Glutamatergic neuron (in vitro differentiated cells): ENCODE measurements at places on chromosomes 1 and 21.

DNA sequence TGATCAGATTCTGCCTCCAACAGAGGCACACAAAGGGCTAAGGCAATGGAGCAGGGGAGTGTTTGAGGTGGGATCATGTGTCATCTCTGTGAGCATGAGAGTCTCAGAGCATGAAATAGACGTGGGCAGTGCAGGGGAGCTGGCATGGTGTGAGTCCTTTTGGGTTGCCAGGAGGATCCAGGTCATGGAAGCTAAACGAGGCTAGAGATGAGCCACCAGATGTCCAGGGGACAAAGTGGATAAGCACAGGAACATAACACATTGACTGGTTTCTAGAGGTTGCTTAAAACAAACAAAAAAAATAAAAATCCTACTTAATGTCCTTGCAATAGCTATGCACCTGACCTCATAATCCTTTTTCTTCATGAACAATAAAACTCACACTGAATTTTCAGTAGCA lies 254.8 kb upstream of the GREM2 start:
- no peak for DNase-seq

- DNase-seq, result no peak
Measured at GRCh38 chr1:234528074-234528865, 49.3 kb upstream of the TARBP1 start.

GRCh38 chr1:26079178-26079563 lies 11.7 kb upstream of the TRIM63 start:
- DNase-seq, result no peak

- DNase-seq, result no peak
Measured at GRCh38 chr1:94314222-94314858, 77.0 kb upstream of the ARHGAP29 start.

GRCh38 chr21:33729641-33730040 lies 87.3 kb downstream of the ITSN1 start:
- DNase-seq, result no peak

DNA sequence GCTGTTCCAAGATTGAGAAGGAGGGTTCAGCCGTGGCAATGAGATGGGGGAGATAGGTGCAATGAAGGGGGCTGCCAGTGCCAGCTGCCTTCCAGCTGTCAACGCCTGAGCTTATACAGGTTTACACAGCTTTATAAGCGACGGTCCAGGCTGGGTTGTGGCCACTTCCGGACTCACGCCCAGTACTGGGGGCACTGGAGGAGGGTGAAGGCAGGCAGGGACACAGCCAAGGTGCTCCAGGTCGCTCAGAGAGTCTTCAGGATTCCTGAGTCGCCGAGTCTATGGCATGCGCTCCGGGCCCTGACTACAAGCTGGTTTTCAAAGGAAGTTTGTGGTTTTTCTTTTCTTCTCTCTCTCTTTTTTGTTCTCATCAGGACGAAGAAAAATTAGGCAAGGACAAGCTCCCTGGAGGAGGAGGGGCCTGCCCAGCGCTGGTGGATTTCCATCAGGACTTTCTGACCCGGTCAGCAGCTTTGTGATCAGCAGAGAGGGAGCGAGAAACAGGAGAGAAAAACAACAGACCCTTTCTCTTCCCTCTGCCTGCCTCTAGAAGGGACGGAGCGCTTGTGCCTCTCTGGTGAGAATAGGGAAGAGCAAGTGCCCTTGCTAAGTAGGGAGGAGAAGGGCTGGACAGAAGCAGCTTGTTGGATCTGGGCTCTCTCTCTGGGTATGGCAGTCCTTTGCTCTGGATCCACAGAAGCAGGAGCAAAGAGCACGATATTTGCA lies at the start of gene MINDY1:
TSS of gene MINDY1 (minus strand) at position 576 of the 726 bp plus-strand sequence. CDS start 4,285 bp downstream, outside the sequence.
- peak; percentile 64 for DNase-seq

- no peak for DNase-seq
Measured at GRCh38 chr1:62476525-62477219, 39.8 kb downstream of the USP1 start.

GRCh38 chr1:13617108-13617507 lies 33.5 kb downstream of the PDPN start:
- no peak for DNase-seq

DNA sequence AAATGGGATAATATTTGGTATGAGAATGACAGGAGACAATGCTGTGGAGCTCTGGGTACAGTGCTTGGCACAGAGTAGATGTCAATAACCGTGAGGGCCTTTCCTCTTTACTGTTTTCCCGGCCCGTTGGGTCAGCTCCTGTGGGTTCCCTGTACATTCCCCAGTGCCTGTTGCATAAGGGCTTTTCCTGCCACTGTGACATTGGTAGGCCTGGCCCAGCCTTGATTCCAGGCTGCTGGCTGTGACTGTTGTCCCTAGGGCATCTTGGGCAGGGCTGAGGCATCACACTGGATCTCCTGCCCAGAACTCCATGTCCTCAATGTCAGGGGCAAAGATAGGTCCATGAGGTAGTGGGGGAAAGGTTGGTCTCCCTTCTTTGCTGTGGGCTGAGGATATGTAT lies 25.8 kb upstream of the MYCL start:
- no peak for DNase-seq

DNA sequence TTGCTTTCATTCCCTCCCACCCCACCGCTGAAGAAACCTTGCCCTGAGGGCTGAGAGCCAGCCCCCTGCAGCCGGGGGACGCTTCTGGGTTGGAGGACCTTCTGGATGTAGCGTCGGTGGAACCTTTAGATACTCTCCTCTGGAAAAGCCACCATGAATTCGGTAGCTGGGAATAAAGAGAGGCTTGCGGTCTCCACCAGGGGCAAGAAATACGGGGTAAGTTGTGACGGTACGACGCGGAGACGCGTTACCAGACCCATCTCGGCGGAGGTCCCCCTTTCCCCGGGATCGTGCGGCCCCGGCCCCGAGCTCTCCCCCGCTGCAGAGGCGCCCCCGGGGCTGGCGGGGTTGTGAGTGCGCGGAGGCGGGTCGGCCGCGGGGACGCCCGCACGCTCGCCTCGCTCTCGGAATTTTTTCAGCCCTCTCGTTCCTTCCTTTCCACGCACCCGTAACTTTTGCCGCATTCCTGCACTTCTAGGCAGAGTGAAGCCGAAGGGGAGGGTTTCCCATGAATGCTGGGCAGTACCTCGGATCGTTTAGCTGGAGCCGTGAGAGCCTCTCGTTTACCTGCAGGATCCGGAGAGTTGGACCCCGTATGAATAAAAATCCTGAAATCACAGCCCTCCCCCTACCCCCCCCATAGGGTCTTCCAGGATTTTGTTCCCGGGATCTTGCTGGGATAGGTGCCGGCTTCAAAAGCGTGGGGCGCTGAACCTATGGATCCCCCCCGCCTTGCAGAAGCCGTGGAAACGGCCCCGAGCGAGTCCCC lies 671 bp downstream of the KIF26B start:
- peak; percentile 35 for DNase-seq

DNA sequence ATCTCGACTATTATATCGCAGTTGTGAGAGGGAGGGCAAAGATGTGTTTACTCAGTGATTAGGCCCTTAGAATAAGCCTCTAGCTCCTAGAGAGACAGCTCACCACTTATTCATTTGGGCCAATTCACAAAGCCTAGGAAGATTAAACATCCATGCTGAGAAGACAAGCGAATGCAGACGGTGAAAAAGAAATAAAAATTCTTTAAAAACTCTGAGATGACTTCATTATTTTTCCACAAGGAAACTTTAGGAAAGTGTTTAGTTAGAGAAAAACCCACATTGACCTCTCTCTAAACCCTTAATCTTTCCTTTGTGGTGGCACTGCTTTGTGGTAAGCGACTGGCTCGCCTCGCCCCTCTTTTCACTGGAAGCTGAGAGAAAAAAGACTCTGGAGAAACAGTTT lies 146.8 kb upstream of the DMRTA2 start:
- DNase-seq, result no peak

DNA sequence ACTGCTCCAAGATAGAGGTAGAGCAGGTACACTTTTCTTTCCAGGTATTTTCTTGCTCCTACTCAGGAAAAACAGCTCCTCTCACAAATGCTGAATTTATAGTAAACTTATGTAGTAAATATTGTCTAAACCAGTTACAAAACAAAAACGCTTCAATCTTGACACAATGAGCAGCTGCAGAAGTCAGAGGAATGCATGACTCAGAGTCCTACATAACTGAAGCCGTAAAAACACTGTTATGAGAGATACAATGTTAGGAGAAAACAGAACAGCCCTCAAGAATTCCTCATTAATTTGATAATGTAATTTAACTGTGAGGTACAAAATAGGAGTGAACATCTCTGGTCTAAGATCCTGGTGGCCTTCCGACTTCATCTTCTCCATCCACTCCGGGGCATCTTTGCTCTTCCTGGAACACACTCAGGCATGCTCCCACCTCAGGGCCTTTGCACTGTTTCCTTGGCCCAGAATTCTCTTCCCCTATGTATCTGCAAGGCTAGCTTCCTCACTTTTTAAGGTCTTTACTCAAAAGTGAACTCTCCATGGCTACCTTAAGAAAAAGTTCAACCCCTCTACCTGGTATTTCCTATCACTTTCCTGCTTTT lies 138.5 kb downstream of the SLC45A1 start:
- no peak for DNase-seq

DNA sequence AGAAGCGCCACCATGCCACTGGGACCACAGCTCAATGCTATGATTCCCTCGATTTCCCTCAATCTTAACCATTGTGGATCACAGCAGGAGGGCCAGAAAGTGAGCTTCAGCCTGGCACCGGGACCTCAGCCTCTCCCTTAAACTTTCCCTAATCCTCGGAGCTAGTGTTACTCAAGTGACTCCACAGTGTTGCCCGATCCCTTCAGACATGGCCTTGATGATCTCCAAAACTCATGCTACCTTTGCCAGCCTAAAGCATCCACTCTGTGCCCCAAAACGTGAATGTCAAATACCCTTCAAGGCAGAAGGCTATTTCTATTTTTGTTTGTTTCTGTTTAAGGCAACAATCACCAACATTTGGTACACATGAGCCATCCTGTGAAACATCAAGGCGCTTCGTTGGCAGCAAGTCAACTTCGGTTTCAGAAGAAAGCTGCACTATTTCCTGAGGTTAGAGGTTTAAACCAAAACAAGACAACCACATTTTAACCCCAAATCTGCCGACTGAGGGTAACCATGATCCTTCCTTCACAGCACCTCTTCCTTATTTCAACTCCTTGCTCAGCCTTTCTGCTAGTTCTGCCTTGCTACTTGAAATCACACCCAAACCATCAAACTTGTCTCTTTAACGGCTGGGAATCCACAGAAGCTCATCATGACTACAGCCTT lies 94.4 kb upstream of the KRTAP19-8 start:
- DNase-seq, result no peak

DNA sequence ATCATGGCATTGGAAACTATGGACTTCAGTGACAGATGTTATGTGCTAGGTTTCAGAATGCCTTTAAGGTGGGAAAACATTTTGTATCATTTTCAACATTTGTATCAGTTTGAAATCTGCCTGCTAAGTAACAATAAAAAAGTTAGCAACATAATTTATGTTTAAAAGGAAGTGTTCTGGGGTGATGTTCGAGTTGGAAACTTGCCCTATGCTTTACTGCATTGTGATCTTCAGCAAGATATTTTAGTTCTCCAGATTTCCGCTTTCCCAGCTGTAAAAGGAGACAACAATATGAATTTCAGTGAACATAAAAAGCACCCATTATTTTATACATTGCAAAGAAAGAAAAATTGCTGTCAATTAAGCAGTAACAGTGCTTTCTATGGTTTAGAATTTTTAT lies 187.4 kb downstream of the DISC1 start:
- DNase-seq, result no peak

DNA sequence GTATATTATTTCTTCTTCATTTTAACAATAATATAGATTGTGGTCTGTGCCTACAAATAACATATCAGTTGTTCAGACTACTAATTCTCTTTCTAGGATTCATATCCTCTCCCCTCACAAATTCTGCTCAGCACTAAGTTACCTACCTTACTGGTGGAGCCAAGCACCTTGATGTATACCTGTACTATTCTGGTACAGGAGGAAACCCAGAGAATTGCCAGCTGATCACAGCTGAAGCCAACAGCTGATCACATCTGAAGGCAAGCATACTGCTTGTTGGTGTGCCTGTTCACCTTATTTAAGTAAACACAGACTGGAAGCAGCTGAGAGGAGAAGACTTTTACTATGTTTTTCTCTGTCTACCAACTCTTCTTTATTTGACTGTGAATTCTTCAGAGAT lies 101.8 kb downstream of the PBX1 start:
- no peak for DNase-seq

DNA sequence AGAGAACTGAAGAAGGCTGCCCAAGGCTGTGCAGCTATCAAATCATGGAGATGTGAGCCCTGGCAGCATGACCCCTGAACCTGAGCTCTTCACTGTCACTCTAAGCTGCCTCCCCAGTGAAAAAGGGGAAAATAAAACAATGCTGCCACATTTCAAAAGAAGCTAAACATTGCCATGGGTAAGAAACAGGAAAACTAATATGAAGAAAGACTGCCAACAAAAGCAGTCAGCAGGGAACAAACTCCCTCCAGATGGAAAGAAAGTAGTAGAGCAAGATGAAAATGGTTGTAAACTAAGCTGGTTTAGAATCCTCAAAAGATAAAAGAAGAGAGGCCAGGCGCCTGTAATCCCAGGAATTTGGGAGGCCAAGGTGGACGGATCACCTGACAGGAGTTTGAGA lies 36.2 kb upstream of the CSF1 start:
- DNase-seq, result no peak

- DNase-seq, result no peak
Measured at GRCh38 chr1:90143591-90143990, 148.7 kb downstream of the ZNF326 start.

GRCh38 chr21:33265664-33266049 lies 510 bp upstream of the IL10RB start:
- DNase-seq, result no peak

DNA sequence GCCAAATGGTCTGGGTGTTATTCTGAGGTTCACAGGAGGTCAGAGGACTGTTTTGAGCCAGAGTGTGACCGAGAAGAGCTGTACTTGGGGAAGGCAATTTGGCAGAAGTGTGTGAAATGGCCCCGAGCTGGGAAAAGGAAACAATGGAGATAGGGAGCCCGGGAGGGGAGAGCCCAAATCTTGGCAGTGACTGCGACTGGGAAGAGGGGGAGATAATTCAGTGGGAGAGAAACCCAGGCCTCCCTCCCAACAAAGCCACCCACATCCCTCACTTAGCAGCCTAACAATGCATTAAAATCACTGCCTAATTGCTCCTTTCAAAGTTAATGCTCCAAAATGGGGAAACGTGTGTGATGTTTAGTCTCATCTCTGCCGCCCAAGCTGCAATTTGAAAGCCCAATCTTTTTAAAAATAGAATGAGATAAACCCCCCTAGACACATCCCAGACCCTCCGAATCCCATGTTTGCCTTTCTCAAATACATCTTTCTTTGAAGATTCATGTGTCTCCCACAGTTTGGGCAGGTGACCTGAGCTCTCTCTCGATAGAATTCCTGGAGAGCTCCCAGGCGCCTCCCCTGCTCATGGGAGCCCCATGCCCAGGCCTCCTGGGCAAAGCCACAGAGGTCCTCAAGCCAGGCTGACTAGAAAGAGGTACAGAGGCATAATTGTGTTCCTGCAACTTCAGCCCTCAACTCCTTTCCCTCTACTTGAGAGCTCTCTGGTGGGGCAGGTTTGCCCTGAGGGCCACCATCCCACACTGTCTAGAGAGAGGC lies 17.3 kb downstream of the LRRC52 start:
- no peak for DNase-seq

DNA sequence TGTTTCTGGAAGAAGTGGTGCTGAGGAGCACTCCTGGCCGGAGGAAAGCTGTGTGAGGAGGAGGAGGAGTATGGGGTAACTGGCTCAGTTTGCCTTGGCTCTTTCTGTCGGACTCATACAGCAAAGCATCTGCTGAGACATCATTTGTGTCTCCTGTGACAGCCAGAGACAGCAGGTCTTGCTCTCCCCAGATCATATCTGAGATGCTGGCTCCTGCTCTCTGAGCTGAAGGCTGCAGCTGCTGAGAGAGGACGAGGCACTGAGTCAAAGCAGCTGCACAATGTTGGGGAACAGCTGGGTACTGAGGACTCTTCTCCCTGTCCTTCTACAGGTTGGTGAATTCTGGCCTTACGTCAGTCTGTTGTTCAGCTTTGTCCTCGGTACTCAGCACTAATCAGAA lies 14.3 kb downstream of the OR2B11 start:
- no peak for DNase-seq
